ENCODE measurements at places on chromosomes 3 and 15.

- DNase-seq = no peak
These were observed 156.3 kb upstream of the TMEM108 start for GRCh38 chr3:132881756-132882409.

- no peak for DNase-seq
These were observed 42.3 kb downstream of the CGNL1 start for GRCh38 chr15:57418635-57419034.

DNA sequence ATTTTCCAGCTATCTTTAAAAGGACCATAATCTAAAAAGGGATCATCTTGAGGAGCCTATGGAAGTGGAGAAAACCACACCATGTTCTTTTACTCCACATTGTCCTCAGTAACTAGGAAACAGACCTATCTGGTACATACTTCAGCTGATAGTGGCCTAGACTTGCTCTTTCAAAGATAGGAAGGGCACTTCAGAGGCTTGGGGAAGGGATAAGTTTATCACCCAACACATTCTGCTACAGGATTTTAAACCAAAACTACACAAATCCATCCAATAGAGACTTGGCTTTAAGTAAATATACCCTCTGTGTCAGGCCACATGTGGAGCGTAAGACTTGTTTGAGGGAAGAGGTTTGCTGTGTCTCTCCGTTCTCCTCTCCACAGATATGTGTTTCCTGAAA, 35.4 kb downstream of the CP start:
- DNase-seq = no peak

DNA sequence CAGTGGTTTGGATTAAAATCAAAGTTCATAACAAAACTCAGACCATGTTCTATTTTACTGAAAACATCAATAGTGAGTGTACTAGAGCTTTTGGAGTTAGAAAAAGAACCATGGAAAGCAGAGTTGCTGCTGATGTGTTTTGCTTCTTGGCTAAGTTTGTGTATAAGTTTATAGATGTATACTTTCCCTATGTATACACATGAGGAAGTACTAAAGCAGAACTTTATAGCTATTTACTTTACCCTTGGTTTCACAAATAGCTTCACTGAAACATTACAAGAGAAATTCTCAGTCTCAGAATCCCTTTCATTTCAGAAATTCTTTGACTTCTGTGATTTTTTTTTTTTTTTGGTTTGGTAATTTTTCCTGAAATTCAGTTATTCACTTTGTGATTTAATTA, 229.0 kb downstream of the PTPRG start:
- DNase-seq = no peak

- no peak for DNase-seq
These were observed 306.8 kb downstream of the EPHA3 start for GRCh38 chr3:89414270-89414669.

DNA sequence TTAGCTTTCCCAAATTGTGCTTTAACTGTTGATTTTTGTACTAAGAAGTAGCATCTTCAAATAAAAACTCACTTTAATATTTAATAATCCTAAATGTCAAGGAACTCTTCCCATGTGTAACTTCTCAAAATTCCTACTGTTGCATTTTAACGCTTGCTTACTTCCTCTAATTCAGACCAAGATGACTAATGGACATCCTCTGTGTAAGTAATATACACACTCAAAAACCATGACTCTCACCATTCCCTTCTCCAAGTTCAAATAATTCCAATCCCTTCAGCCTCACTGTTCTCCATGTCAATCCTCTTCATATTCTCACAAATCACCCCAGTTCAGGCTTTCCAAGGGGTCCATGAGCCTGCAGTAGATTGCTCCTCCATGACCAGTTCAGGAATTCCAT, 13.0 kb downstream of the MRPL46 start:
- no peak for DNase-seq

DNA sequence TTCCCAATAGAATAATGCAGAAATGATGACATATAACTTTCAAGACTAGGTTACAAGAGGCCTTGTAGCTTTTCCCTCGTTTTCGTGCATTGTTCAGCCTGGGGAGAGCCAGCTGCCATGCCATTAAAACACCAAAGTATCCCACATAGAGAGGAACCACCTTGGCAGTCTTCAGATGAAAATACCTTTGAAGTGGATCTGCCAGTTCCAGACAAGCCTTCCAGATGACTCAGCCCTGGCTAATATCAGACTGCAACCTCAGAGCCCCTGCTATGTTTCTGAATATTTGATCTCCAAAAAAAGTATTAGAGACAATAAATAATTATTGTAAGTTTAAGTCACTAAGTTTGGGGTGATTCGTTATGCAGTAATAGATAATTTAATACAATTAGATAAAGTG, 294.3 kb upstream of the GBE1 start:
- no peak for DNase-seq

- DNase-seq = no peak
These were observed 37.8 kb downstream of the CFAP100 start for GRCh38 chr3:126432361-126433104.
